ENCODE measurements at places on chromosomes 11 and 22.
A peak's percentile ranks its signal among the peaks of the same experiment; 100 is the strongest.

DNA sequence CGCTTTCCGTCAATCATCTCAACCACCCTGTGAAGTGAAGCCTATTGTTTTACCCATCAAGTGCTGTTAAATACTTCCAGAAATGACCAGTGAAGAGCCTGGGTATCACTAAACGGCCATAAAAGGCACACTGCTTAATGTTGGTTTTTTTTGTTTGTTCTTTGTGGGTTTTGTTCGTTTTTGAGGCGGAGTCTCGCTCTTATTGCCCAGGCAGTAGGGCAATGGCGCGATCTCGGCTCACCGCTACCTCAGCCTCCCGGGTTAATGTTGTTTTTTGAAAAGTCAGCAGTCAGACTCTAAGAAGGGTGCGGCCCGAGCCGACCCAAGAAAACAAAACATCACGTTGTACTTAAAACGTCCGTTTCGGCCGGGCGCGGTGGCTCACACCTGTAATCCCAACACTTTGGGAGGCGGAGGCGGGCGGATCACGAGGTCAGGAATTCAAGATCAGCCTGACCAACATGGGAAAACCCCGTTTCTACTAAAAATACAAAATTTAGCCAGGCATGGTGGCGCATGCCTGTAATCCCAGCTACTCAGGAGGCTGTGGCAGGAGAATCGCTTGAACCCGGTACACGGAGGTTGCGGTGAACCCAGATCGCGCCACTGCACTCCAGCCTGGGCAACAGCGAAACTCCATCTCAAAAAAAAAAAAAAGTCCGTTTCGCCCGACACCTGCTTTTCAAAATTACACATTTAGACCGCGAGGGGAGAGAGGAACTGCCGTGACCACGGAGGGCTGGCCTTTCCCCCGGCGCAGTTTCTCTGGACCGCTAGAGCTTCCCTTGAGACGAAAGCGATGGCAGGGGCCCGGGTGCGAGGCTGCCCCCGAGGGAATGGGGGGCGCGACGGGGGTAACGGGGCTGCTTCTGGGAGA is 714 bp downstream of the CD59 start:
- no peak for DNase-seq

- DNase-seq: peak; percentile 62
Observed at GRCh38 chr22:26709617-26710390, 52.4 kb downstream of the MIAT start.

- no peak for DNase-seq
Observed at GRCh38 chr22:26893173-26894110, 236.1 kb downstream of the MIAT start.

DNA sequence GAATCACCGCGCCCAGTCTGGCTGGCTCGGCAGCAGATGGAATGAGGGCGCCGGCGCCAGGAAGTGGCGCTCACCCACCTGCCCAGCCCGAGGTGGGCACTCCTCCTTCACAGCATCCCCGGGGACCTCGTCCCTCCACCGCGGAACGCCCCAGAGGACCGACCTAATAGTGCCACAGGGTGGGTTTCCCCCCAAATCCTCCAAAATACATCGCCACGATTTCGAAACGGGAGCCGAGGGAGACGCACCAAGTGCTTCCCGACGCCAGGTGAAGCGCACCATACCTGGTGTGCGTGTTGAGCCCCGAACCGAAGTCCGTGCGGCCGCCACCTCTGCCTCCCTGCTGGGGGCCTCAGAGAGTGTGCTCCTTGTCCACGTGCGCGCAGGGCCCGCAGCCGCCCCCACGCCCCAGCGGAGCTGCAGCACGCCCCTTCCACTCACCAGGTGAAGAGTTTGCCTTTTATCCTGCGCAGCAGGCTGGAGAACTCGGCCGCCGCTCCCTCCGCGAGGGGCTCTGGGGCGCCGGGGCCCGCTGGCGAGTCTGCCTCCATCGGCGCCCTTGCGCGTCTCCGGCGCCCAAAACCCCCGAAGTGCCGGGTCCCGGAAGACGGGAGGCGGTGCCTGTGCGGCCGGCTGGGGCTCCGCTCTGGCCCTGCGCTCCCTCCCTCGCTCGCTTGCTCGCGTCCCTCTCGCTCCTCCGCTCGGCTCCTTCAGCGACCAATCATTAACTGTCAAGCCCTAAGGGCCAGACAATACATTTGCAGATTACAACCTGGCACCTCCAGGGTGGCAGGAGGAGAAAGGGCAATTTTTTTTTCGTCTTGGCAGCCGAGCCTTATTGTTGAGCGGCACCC is at the start of gene SLC35F2:
SLC35F2 (minus strand) TSS at position 571 of the 854 bp plus-strand sequence; CDS start at position 551, 20 bp downstream.
- peak; percentile 30 for DNase-seq

- no peak for DNase-seq
Observed at GRCh38 chr11:78798663-78799062, 224.0 kb upstream of the NARS2 start.

DNA sequence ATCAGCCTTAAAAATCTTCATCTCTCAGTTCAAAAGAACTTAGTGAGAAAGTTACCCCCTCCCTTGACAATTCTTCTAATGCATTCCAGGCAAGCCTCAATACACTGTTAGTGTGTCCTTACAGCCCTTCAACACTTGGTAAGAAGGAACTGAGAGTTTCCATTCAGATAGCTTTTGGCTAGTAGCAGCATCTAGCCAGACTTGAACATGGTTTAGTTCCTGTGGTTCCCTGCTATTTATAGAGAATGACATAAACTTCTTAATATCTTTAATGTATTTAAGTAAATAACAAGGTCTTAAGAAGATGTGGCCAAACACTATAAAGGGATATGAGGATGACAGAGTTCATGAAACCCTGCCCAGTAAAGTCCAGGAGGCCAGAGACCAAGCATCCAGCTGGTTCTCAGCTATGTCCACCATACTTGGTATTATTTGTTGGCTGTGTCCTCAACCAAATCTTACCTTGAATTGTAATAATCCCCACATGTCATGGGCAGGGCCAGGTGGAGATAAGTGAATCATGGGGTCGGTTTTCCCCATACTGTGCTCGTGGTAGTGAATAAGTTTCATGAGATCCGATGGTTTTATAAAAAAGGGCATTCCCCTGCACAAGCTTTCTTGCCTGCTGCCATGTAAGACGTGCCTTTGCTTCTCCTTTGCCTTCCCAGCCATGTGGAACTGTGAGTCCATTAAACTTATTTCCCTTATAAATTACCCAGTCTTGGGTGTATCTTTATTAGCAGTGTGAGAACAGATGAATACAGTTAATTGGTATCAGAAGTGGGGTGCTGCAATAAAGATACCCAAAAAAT is 132.4 kb downstream of the LARGE1 start:
- no peak for DNase-seq

GRCh38 chr11:44029507-44029845 is 18.3 kb upstream of the ACCSL start:
- DNase-seq: no peak

DNA sequence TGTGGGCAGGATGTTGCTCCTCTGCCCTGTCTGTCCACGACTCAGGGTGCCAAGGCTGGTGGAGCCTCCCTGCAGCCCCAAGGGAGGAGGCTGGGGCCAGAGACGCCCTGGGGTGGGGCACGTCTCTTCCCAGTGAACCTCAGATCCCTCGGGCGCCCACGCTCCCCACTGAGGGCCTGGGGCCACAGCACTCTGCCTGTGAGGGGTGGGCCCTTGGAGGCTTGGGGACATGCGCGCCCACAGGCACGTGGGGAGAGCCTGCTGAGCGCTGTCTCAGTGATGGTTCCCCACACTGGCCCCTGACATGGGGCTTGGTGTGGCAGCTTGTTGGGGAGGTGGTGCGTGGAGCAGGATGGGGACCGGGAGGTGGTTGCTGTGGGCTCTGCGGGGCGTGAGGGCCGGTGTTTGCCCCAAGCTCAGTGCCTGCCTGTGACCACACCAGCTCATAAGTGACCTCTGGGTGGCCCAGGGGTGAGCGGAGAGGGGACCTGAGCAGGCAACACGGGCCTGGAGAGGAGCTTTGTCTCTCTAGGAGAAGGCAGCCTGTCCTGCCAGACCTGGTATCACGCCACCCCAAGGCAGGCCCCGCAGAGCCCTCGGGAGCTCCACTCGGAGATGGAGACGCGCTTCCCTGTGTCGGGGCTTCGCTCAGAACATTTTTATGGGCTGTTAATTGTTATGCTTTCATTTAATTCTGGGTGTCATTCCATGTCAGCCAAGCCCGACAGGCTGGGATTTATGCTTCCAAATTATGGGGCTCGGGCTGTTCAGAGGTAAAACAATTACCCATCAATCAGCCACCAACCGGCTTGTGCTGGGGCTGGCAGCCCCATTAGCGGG is 27.4 kb upstream of the CCDC188 start:
- no peak for DNase-seq

DNA sequence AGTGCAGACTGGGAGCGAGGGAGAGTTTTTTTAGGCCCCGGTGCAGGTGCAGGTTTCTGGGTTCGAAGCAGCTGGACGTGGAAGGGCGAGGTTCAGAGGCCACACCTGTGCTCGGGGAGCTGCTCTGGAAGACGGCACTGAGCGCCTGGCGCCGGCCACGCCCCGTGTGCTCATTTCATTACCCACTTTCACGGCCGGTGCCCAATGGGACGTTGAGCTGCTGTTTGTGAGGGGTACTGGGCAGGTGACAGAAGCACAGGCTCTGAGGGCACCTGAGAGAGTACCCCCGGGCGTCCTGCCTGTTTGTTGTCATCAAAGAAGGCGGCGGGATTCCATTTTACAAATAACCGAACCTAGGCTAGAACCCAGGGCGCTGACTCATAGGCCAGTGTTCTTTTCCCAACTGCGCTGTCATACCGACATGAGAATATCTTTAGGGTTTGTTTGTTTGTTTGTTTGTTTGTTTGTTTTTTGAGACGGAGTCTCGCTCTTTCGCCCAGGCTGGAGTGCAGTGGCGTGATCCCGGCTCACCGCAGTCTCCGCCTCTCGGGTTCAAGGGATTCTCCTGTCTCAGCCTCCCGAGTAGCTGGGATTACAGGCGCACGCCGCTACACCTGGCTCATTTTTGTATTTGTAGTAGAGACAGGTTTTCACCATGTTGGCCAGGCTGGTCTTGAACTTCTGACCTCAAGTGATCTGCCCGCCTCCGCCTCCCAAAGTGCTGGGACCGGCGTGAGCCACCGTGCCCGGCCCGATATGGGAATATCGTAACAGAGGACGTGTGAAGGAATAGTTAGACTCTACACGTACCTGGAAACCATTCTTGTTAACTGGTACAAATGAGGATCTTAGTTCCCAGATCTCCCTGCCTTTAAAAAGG is 16.6 kb upstream of the SPTBN2 start:
- DNase-seq: no peak

DNA sequence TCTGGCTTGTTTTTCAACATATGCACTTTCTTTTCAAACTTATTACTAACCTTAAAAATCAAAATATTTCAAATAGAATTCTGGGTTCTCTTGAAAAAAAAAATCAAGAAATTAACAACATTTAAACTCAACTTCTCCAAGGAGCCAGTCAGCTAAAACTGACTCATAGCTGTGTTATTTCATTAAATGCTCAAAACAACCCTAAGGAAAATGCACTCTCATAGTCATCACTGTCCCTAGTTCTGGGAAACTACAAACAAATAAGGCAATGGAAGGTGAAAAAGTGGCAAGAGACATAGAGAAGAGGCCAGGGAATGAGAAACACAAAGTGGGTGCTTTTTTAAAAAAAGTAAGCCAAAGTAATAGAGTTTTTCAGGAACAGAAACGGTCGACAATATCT is 4.1 kb upstream of the ARHGAP20 start:
- peak; percentile 61 for DNase-seq

DNA sequence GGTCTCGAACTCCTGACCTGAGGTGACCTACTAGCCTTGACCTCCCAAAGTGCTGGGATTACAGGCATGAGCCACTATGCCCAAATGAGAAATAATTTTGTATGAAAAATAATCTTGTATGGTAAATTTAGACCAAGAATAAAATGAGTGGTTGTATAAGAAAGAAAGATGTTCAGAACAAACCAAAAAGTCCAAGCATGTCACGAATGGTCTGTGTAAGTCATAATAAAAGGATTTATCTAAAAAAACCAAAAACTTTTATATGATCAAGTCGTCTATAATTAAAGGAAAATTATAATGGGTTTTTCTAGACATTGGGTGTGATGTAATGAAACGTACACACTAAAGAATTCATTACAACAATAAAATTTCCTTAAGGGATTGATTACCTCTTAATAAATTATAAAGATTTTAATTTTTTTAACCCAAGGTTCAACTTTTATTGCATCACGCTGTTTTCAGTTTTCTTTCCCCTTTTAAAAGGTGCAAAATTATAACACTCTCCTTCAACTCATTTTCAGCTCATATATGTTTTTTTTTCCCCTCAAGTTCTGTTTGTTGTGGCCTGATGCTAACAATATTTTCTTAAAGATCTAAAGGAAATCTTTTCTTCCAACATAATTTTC is 8.9 kb upstream of the AQP11 start:
- no peak for DNase-seq

- no peak for DNase-seq
Observed at GRCh38 chr11:127710831-127711230, 710.3 kb upstream of the KIRREL3 start.

- DNase-seq: no peak
Observed at GRCh38 chr22:29202212-29203192, 3.2 kb upstream of the EMID1 start.

GRCh38 chr22:35837101-35837727 is 119.5 kb downstream of the APOL5 start:
- DNase-seq: no peak

DNA sequence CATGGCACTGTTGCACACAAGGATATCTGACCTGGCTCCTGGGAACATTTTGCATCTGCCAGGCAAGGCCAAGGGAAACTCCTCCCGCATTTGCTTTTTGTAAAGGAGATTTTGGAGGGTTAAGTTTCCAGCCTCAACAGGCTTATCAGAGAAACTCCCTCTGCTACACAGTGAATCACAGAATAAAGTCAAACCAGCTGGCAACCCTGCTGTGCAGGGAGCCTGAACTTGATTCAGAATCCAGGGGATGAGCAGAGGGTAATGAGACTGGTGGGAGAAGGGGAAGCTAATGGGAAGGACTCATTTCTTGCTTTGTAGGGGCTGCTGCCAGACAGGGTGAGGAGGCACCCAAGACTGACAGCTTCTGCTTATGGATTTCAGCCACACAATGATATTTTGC is 185.3 kb upstream of the ISX start:
- DNase-seq: no peak

- DNase-seq: no peak
Observed at GRCh38 chr22:19068784-19069271, 53.4 kb downstream of the DGCR2 start.

- DNase-seq: no peak
Observed at GRCh38 chr11:102292933-102293332, 24.4 kb upstream of the BIRC3 start.

GRCh38 chr11:61048368-61049062 is 53.8 kb upstream of the CD5 start:
- no peak for DNase-seq

- no peak for DNase-seq
Observed at GRCh38 chr11:42065199-42065598, 605.7 kb upstream of the LRRC4C start.

- DNase-seq: no peak
Observed at GRCh38 chr11:97570636-97571035, 1180.8 kb downstream of the JRKL start.

- no peak for DNase-seq
Observed at GRCh38 chr11:66291303-66291705, 390 bp upstream of the TMEM151A start.

- no peak for DNase-seq
Observed at GRCh38 chr11:67409261-67409666, 5.4 kb downstream of the TBC1D10C start.

GRCh38 chr11:83764643-83765042 is 478.5 kb upstream of the CCDC90B start:
- DNase-seq: no peak
